ENCODE measurements at places on chromosomes 1 and 21.

- no peak for DNase-seq
Observed at GRCh38 chr1:236009191-236009590, 55.7 kb downstream of the NID1 start.

DNA sequence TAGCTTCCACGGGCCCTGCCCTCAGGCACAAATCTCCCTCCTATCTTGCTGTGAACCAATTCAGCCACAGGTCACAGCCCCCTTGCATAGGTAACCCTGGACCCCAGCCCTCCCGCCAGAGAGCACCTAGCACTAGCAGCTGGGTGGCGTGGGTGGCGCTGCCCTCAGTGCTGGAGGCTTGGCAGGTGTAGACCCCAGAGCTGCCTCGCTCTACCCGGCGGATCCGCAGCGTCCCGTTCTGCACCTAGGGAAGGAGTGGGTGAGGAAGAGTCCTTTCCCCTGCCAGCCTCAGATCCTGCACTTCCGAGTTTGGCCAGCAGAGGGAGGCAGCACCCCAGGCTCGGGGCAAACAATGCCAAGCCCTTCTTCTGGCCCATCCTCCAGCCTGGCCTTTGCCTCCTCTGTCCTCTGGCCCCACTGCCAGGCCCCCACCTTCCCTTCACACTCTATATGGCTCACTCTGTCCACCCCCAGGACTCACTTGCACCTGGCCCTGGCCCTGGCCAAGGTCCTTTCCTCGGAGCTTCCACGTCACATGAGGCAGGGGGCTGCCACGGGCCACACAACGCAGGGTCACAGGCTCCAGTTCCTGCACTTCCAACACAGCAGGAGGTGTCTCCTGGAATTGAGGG, 9.0 kb downstream of the IGSF9 start:
- peak; percentile 73 for DNase-seq

DNA sequence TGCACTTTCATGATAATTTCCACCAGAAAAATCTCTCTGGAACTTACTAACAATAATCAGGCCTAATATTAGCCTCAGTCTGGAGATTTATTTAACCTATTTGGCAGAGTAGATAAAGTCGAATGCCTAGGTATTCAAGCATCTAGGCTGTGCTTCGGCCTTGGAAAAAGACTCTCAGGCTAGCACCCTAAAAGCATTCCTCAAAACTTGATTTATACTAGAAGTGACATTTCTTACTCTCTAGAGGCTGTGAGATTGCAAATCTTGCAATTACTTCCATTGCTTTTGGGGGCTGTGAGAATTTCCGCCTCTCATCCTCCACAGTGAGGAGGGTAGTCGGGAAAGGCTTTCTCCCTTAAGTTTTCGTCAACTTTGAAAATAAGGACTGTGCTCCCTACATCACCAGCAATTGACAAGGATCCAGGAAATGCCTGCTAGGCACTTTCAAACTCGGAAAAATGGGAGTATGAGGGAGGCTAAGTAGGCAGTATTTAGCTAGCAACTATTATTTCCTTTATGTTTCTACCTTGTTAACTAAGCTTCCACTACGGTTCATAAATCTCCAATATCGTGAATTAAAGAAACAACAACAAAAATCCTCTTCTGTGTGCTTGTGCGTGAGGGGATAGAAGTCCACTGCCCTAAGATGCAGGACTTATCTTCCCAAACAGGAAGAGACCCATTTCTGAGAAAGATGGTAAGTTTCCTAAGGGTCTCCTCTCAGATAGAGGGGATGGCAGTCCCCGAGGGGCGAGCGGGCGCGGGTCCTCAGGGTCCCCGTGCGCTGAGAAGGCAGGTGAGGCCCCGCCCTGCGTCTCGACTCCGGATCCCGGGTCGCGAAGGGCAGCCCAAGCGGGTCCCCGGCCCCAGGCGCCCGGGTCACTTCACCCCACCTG, 1.1 kb upstream of the LMO4 start:
- no peak for DNase-seq

DNA sequence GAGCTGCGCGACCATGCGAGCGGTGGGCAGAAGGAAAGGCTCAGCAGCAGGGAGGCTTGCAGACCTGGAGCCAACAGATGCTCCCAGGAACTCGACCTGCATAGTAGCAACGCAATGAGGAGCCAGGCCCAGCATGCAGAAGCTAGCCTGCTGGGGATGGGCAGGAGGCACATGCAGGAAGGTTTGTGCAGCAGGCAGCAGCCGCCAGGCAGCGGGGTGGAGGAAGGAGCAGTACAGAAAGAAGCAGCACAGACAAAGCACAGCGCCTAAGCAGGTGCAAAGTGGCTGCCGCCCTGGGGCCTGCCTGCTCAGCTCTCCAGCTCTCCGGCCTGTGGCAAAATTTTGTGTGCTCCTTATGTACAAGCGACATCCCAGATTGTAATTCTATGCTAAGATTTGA, 213.5 kb upstream of the MAP1LC3C start:
- no peak for DNase-seq

- DNase-seq = no peak
Observed at GRCh38 chr1:160797861-160798273, 1.9 kb downstream of the LY9 start.

Measured in T47D (cell line).